Stimulated activated naive CD8-positive, alpha-beta T cell treated with anti-CD3 and anti-CD28 coated beads, Interleukin-15, amount 100 ng/mL, for 72 hours (primary cell): ENCODE measurements at places on chromosomes 2 and 18.

- DNase-seq, result no peak
Measured at GRCh38 chr2:127355407-127356008, 32.3 kb downstream of the MAP3K2 start.

DNA sequence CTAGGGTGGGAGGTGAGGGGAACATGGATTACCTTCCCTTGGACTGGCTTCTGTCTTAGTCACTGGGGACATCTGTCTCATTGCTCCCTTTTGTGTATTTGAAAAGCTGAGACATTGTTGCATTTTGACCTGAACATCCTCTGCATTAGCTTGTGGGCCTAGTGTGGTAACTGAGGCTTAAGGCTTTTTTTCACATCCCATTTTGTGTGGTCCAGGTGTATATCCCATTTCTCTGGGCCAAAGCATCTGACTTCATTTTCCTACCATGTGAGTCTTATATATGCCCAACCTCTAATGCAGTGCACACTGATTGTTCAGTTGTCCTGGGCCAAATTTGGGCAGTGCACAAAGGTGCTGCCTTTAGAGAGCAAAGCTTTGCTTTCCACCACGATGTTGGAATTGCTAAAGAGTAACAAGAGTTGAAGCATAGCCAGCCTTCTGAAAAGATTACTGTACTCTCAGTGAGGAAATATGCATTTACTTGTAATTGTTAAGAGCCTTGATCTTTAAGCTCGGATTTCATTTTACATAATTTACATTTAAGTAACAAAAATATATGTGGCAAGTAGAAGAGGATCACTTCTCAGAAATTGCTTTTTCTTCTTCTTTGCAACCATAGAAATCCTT lies 13.3 kb downstream of the PRKCE start:
- no peak for DNase-seq

DNA sequence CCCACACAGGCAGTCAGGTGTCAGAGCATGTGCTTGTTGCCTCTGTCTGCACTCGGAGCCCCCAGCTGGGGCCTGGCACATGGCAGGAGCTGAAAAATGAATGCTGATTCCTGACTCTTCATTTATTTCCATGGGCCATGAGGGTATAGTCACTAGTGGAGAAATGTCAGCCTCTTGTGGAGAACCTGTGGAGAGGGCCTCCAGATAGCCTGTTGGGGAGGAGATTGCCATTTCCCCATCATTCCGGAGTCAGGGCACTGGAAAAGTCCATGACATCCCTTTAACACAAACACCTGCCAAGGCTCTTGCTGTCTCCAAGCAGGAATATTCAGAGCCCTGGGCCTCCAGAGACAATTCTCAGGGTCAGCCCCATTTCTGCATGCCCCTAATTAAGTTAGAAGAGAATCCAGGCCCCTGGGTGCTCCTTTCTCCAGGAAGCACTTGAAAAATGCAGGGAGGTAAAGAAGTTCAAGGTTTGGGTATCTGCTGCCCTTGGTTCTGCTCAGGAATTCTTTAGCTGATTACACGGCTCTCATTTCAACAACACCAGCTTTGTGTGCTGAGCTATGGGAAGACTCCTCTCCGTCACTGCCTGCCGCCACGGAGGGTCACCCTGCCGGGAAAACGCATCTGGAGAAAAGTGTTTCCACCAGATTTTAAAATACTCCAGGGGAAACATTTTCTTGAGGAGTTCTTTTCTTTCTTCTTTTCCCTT lies 311.3 kb downstream of the MYCN start:
- DNase-seq, result no peak

GRCh38 chr18:64752707-64753106 lies 603.8 kb upstream of the LINC00305 start:
- no peak for DNase-seq
